ENCODE measurements at places on chromosomes 5 and 9. TPM values are rescaled to one million over a fixed set of nuclear protein-coding genes. Genes with fewer than 3 reads are reported as not detected.

Gene GARNL3
- 7.8 TPM for total RNA-seq

Gene LCN2
- not detected for total RNA-seq

- peaks cover 46% of the 10 kb centered on the region for H3K27me3 ChIP-seq
- no peak for DNase-seq
- no peaks in the 10 kb centered on the region for H3K4me1 ChIP-seq
- H3K27ac ChIP-seq: no peak overlapping the region
These were observed 19.3 kb downstream of the DMRT3 start for GRCh38 chr9:995781-996180.

DNA sequence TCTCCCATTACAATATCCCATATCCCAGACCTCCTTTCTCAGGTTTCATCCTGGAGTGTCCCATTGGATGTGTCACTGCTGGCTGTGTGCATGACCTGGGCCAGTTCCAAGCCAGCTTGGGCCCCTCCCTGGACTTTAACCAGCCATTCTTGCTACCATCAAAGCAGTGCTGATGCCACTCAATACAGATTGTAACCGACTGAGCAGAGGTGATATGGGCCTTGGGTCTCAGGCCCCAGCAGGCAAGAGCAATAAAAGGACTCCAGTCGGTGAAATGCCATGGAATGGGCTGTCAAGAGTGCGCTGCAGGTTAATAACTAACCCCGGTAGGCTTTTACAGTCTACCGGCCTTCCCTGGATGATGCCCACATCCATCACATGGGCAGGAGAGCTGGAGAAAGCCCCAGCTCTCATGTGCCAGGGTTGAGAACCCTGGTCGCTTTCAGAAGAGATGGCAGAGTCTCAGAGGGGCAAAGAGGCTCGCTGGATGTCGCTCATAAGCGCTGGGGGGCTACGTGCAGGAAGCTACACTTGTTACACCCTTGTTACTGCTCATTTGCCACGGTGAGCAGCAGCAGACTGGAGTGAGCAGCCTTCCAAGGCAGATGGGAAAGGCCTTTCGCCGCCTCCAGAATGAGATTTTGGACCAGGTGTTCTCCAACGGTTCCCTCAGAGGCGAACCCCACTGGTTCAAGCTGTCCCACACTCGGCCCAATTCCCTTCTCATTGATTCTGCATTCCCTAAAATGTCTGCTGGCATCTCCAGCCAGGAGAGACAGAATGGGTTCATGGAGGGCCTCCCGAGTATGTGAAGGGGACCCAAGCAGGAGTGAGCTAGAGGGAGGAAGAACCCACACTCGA is 13.2 kb downstream of the EPB41L4B start:
- DNase-seq: no peak
- no peak overlapping the region for H3K27ac ChIP-seq

Gene IFNB1
- total RNA-seq: not detected

GRCh38 chr9:129851821-129852220 is 16.6 kb downstream of the USP20 start:
- no peaks in the 10 kb centered on the region for H3K27me3 ChIP-seq
- no peak overlapping the region for H3K27ac ChIP-seq
- DNase-seq: no peak
- H3K4me3 ChIP-seq: no peak overlapping the region

Gene IL5
- total RNA-seq: not detected

DNA sequence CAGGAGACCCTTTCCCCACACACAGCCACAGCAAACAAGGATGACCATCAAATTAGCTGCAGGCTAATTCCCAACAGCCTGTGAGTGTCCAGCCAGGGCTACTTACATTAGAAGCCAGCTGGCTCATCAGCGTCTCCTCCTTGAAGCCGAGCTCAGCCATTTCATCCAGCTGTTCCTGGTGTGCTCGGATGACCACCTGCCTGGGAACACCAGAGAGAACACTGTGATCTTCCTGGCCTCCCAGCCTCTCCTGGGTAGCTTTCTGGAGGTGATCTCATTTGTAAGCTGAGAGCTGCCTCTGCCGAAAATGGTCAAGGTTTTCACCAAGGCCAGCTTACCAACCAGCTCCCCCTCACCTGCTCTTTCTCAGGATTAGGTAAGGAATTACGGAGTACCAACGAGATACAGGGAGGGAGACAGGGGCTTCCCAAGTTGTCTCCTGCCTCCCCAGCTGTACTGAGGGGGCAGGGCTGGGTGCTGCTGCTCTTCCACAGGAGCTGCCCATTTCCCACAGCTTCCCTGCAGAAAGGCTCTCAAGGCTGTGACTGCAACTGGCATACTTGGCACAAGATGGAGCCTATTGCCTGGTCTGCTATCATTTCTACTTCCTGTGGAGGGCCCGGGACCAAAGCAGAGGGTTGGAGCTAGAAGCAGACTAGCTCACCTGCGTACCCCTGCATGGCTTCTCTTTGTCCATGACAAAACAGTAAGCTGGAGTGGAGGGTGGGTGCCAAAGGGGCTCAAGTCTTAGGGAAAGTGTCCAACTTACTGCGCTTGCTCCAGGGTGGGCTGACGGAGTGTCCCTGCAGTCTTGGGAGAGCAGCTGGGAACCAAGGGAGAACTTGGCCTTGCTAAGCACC is 73.9 kb downstream of the KIF24 start:
- H3K4me1 ChIP-seq: no peaks in the 10 kb centered on the region
- H3K4me3 ChIP-seq: no peak overlapping the region
- H3K27me3 ChIP-seq: no peaks in the 10 kb centered on the region
- H3K27ac ChIP-seq: no peak overlapping the region
- DNase-seq: no peak

DNA sequence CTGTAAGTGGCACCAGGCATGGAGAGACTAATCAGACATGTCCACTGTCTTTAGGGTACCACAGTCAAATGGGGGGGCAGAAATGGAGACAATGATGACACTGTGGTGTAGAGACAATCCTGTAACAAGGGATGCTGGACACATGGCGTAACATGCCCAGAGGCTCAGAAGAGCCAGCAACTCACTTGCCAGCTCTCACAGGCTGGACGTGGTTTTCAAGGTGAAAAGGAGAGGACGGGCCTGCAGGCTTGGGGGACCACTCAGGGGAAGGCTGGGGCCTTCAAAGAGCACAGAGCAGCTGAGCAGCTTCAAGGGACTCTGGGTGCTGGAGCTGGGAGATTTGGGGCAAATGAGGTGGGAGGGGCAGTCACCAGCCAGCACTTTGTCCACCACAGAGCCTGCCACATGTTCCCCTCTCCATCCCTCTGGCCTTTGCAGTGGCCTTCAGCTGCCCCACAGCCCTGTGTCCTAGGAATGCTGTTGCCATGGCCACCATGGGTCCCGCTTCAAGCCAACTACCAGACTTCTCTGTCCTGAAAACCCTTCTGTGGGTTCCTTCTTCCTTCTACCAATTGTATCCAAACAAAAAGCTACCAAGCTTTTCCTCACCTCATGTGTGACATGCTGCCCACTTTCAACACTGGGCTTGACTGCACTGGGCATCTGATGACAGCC is 140.4 kb downstream of the GABBR2 start:
- H3K36me3 ChIP-seq: no peaks in the 10 kb centered on the region
- H3K4me3 ChIP-seq: no peak overlapping the region
- H3K4me1 ChIP-seq: no peaks in the 10 kb centered on the region
- H3K27me3 ChIP-seq: peaks cover 4% of the 10 kb centered on the region

DNA sequence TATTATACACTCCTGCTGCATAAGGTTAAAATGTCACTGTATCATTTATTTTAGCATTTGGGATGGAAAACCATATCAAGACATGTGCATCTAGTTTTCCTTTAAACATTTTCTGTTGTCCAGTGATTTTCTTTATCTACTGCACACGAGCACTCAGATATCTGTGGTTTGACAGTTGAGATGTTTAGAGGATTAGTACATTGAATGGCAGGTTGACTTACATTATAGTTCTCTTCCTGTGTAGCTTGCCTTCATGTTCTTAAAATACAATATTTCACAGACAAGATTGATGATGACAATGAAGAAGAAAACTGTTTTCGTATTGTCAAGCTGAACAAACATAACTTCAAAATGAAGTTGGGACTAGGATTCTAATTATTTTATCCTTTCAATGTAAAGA is 2378.4 kb upstream of the WWC1 start:
- no peak for DNase-seq
- no peak overlapping the region for H3K27ac ChIP-seq
- H3K4me3 ChIP-seq: no peak overlapping the region

Gene GCNT1
- not detected for total RNA-seq

- H3K36me3 ChIP-seq: no peaks in the 10 kb centered on the region
- no peak overlapping the region for H3K4me3 ChIP-seq
- no peak overlapping the region for H3K27ac ChIP-seq
- H3K4me1 ChIP-seq: no peaks in the 10 kb centered on the region
These were observed 17.6 kb downstream of the TEK start for GRCh38 chr9:27126670-27127069.

Gene NSG2
- total RNA-seq: 0.60 TPM

DNA sequence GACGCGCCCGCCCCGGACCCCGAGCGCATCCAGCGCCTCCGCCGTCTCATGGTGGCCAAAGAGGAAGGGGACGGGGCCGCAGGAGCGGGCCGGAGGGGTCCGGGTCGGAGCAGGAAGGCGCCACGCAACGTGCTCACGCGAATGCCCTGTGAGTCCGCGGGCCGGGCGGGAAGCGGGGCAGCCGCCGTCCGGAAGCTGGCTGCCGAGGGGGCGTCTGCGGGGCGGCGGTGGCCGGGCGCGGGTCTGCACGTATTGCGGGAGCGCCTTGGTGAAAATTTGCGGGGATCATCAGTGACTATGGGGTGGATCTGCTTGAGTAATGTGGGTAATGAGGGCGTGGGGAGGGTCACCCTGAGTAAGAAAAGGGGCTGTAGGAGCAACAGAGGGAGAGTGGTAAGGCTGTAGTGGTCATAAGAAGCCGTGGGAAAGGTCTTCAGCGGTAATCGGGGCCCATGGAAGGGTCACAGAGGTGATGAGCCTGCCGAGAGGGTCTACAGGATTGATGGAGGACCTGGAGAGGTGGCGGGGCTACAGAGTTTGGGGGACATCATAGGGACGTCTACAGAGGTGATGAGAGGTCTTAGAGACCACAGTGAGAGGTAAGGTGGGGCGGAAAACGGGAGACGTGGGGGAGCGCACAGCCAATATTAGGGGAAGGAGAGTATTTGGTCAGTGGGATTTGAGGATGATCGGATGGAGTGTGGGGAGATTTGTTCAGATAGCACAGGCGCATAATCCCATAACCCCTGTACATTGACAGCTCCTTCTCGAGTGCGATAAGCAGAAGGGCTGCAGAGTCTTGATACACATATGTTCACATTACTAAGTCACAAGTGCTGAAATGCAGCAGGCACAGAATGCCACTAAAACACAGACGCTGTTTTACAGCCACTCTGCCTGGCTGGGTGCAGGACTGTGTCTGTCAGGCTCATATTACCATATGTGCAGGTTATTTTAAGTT is 819 bp downstream of the LSM11 start:
- H3K36me3 ChIP-seq: no peaks in the 10 kb centered on the region
- H3K4me3 ChIP-seq: peak overlapping the region; percentile 71
- H3K27me3 ChIP-seq: no peaks in the 10 kb centered on the region
- H3K27ac ChIP-seq: peak overlapping the region; percentile 76
- DNase-seq: no peak

DNA sequence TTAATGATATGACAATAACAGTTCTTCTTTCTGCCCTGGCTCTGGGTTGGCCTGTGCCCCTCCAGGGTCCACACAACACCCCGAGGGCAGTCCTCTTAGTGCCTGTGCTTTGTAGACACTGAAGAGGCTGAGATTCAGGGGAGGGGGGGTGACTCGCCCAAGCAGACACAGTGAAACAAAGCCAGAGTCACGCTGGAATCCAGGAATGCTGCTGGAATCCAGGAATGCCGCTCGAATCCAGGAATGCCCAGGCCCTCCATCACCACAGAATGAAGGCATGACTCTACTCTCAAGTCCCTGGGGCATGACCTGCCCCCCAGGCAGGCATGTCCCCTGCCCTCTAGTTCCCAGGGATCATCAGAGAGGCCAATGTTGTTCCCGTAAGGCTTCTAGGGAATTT is 73.1 kb downstream of the LRSAM1 start:
- no peaks in the 10 kb centered on the region for H3K4me1 ChIP-seq
- H3K27me3 ChIP-seq: no peaks in the 10 kb centered on the region
- H3K4me3 ChIP-seq: no peak overlapping the region
- no peak overlapping the region for H3K27ac ChIP-seq
- DNase-seq: no peak

GRCh38 chr9:121786998-121787422 is 135.6 kb downstream of the DAB2IP start:
- H3K27me3 ChIP-seq: no peaks in the 10 kb centered on the region
- H3K4me1 ChIP-seq: peaks cover 7% of the 10 kb centered on the region
- no peak overlapping the region for H3K4me3 ChIP-seq
- H3K27ac ChIP-seq: no peak overlapping the region
- DNase-seq: no peak

Data from A673 (cell line).